IgD-negative memory B cell (primary cell): ENCODE measurements at places on chromosomes 2 and 18. TPM values are rescaled to one million over a fixed set of nuclear protein-coding genes. Genes with fewer than 3 reads are reported as not detected.

The CFAP65 gene
- not detected for polyA plus RNA-seq

The LAMA1 gene
- polyA plus RNA-seq: not detected

The ATP8B1 gene
- 0.50 TPM for polyA plus RNA-seq

The HTR2B gene
- polyA plus RNA-seq: not detected

The MROH2A gene
- not detected for polyA plus RNA-seq

The CDKL4 gene
- polyA plus RNA-seq: not detected

The VSNL1 gene
- not detected for polyA plus RNA-seq

The PCARE gene
- polyA plus RNA-seq: not detected

The FBXO48 gene
- polyA plus RNA-seq: 0.44 TPM

The CIB4 gene
- polyA plus RNA-seq: not detected

The SERPINB4 gene
- polyA plus RNA-seq: not detected

The TRIM43 gene
- not detected for polyA plus RNA-seq

The CFAP221 gene
- not detected for polyA plus RNA-seq

The CREG2 gene
- polyA plus RNA-seq: 0.06 TPM

The SPEG gene
- not detected for polyA plus RNA-seq

The RAB17 gene
- polyA plus RNA-seq: not detected

The KCNIP3 gene
- polyA plus RNA-seq: not detected

The CHRNG gene
- polyA plus RNA-seq: not detected

The LOXHD1 gene
- polyA plus RNA-seq: not detected

The GCG gene
- not detected for polyA plus RNA-seq

The MYCN gene
- not detected for polyA plus RNA-seq

The LOXL3 gene
- 0.74 TPM for polyA plus RNA-seq

The FBXO15 gene
- polyA plus RNA-seq: 0.90 TPM

The ALLC gene
- not detected for polyA plus RNA-seq

The RBKS gene
- 7.5 TPM for polyA plus RNA-seq

The EMX1 gene
- polyA plus RNA-seq: not detected

The PDE1A gene
- polyA plus RNA-seq: not detected

The ADAM23 gene
- polyA plus RNA-seq: not detected

The LDLRAD4 gene
- polyA plus RNA-seq: 5.1 TPM

The KIAA2012 gene
- polyA plus RNA-seq: not detected
